ENCODE measurements at places on chromosomes 16 and 17.

DNA sequence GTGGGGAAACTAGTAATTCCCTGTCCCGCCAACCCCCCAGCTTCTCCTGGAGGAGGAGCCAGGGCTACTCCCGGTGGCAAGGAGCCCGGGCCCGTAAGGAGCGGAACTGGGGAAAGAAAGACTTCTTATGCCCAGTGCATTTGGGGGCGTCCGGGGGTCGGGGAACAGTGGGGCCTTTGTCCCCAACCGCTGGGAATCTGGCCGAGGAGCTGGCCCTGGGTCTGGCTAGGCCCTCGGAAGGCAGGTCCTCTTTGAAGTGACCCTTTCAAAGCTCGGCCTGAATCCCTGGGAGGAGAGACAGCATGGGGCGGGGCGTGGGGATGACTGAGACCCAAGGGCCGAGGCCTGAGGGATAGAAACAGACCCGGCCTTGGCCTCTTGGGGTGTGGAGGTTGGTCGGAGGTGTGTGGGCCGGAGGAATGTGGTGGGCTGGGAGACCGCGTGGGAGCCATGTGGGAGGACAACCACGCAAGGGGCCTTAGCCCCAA lies 6.0 kb downstream of the ARHGAP23 start:
- DNase-seq, result no peak

- no peak for DNase-seq
Measured at GRCh38 chr17:29237476-29238132, 9.1 kb upstream of the CRYBA1 start.

- DNase-seq, result no peak
Measured at GRCh38 chr17:19004421-19005136, at the start of gene FAM83G. TSS of gene FAM83G (minus strand) at chr17:19004764. CDS start at chr17:19004041, 723 bp downstream.

GRCh38 chr17:44424828-44425461 lies 35.5 kb upstream of the ITGA2B start:
- DNase-seq, result no peak

DNA sequence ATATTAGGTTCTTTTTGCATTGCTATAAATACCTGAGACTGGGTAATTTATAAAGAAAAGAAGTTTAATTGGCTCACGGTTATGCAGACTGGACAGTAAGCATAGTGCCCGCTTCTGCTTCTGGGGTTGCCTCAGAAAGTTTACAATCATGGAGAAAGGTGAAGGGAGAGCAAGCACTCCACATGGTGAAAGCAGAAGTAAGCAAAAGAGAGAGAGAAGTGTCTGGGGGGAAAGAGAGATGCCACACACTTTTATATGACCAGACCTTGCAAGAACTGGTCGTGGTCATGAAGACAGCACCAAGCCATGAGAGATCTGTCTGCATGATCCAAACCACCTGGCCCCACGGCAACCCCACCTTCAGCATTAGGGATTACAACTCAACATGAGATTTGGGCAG lies 45.4 kb downstream of the KCNJ16 start:
- no peak for DNase-seq

DNA sequence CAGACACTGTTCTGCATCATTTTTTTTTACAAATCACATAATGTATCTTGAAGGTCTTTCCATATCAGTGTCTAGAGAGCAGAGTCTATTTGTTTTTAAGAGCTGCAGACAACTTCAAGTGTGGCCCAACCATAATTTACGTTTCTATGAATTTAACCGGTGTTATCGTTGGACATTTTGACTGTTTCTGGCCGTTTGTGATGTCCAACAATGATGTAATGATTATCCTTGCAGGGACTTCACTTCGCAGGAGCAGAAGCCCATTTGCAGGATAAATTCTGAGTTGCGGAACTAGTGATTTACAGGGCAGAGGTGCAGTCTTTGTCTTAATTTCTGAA lies 26.9 kb upstream of the HLF start:
- DNase-seq, result no peak

GRCh38 chr17:82400830-82401229 lies 17.3 kb upstream of the HEXD start:
- DNase-seq, result no peak

GRCh38 chr16:73031155-73031866 lies 16.6 kb downstream of the ZFHX3 start:
- DNase-seq, result no peak

GRCh38 chr17:56441308-56441707 lies 152.2 kb upstream of the NOG start:
- DNase-seq, result no peak

- no peak for DNase-seq
Measured at GRCh38 chr16:13944816-13945215, 24.9 kb downstream of the ERCC4 start.

- no peak for DNase-seq
Measured at GRCh38 chr16:49899991-49900695, 44.2 kb upstream of the ZNF423 start.

DNA sequence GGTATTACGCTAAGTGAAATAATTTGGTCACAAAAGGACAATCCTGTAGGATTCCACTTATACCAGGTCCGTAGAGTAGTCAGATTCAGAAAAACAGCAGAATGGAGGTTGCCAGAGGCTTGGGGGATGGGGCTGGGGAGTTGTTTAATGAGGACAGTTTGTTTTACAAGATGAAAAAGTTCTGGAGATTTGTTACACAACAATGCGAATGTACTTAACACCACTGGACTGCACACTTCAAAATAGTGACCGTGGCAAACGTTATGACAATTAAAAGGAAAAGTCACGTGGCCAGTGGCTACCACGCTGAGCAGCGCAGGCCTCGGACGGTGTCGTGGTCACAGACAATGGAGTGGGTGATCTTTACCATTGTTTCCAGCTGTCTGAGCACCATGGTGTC lies 338.1 kb downstream of the SEC14L1 start:
- DNase-seq, result no peak

DNA sequence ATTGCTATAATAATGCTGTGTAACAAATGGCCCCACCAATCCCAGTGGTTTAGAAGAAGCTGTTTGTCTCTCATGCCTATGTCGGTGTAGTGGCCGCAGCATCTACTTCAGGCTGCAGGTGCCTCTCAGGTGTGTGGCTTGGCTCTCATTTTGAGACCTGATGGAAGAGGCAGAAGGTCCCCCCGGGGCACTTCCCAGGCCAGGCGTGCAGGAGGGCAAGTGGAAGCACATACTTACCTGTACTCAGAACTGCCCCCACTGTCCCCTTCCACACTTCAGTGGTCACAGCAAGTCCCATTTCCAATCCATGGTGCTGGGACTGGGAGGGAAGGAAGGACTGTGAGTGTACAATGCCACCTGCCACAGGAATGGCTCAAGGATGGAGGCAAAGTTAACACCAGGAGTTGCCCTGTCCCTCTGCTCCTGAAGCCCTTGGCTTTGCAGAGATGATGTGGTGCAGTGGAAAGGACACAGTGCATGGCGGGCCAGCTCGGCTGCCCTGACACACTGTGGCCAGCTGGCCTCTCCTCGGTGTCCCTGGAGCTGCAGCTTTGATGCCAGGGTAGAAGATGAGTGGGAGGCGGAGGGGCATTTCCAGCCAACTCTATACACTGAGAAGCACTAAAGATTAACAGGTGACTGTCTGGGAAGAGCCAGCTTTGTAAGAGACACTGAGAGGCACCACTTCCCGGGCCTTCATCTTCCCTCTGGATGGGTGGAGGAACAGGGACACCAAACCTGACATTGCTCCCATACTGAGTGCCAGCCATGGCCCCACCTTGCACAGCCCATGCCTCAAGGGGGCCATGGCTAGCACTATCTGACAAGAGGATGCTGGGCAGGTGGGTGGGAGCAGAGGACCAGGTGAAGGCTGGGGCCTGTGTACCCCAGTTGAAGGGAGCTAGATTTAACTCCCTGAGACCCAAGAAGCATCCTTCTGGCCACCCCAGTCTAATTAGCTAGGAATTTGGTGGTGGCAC lies 105.9 kb downstream of the METRNL start:
- DNase-seq, result no peak

DNA sequence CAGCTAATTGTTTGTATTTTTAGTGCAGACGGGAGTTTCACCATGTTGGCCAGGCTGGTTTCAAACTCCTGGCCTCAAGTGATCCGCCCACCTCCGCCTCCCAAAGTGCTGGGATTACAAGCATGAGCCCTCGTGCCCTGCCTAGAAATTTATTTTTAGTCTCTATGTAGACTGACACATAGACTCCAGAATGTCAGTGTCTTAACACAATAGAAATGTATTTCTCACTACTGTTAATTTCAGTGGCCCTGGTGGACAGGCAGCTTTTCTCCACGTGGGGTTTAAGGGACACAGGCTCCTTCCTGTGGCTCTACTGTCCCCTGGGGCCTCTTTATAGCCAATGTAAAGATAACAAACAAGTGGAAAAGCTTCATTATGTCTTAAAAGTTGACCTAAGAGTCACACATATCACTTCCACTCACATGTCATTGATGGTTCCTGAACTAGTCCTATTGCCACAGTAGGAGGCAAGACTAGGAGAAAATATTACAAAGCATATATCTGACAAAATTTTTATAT lies 43.8 kb downstream of the COPRS start:
- DNase-seq, result no peak

DNA sequence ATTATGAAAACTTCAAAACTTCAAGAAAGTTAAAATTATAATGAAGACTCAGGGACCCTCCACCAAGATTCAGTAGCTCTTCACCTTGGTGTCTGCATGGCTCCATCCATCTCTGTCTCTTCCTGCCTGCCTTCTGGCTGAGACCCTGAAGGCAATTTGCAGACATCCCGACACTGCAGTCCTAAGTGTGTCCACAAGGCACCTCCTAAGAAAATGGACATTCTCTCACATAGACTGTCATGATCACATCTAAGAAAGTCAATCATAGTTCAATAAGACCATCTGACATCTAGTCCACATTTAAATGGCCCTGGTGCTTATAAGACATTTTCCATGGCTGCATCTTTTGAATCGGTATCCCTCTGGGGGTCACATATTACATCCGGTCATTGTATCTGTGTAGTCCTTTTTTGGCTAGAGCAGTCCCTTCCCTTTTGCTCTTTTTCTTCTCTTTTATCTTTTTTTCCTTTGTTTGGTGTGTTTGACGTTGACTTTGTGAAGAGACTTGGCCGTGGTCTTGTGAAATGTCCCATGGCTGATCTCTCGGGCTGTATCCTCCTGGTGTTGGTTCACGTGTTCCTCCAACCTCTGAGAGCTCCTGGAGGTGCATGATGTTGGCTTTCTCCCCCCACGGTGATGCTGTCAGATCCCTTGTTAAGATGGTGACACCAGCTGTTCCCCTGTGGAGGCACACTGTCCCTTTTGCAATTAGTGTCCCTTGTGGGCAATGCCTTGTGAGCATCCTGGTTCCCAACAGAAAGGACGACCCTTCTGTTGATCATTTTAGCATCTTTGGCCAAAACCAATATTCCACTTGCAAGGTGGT lies 5.0 kb upstream of the TNFRSF13B start:
- no peak for DNase-seq

DNA sequence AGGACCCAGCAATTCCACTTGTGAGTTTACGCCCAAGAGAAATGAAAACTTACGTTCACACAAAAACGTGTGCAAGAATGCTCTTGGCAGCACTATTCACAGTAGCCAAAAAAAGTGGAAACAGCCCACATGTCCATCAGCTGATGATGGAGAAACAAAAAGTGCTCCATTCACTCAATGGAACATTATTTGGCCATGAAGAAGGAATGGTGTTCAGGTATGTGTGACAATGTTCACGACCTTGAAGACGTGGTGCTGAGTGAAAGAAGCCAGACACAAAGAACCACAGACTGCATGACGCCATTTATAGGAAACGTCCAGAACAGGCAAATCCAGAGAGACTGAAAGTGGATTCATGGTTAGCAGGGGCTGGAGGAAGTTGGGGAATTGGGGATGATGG lies 84.9 kb downstream of the ZDHHC7 start:
- no peak for DNase-seq

DNA sequence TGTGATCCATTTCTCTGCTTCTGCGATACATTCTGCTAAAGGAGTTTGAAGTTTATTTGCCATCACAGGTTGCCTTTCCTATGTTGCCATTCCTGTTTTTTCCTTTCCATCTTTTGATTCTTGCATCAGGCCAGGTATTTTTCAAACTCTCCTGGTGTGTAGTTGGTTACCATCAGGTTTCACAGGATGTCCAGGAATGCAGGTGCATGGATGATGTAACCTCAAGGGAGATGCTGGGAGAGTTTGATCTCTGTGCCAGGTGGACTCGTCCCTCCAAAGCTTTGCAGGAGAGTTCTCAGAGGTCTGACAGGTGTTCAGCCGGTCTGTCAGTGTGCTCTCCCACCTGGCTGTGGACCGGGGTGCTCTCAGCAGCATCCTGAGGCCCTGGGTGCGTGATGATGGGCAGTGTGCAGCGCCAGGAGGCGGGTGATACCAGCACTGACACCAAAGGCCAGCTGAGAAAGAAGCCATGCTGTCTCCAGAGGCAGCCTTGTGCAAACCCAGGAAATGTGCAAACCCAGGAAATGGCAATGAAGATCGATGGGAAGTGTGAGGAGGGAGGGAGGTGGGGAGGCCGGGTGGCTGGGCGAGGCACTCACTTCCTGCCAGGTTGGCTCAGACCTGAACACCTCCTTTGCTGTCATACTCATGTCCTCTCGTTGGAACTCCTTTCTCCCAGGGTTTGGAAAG lies 1.7 kb downstream of the ATP2C2 start:
- no peak for DNase-seq

DNA sequence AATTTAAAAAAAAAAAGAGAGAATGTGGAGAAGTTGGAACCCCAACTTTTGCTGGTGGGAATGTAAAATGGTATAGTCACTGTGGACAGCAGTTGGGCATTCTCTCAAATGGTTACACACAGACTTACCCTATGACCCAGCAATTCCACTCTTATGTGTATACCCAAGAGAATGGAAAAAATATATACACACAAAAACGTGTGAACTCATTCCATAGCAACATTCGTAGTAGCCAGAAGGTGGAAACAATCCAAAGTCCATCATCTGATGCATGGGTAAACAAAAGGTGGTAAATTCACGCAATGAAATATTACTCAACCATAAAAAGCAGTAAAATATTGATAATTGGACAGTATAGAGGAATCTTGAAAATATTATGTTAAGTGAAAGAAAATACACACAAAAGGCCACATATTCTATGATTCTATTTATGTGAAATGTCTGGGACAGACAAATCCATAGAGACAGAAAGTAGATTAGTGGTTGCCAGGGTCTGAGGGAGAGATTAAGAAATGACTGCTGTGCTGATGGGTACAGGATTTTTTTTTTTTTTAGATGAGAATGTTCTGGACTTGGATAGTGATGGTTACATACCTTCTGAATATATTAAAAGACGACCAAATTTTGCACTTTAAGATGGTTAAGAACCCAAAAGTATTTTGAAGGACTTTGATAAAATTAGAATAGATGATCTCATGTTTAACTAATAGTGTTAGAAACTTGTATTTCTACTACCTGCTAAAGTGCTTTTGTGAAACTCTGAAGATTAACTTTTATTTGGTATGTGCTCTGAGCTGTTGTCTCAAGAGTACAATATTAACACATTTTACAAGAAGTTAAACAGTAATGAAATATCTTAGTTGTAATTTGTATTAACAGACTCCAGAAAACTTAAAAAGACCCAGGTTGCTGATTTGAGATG lies 60.9 kb downstream of the MRTFB start:
- no peak for DNase-seq

DNA sequence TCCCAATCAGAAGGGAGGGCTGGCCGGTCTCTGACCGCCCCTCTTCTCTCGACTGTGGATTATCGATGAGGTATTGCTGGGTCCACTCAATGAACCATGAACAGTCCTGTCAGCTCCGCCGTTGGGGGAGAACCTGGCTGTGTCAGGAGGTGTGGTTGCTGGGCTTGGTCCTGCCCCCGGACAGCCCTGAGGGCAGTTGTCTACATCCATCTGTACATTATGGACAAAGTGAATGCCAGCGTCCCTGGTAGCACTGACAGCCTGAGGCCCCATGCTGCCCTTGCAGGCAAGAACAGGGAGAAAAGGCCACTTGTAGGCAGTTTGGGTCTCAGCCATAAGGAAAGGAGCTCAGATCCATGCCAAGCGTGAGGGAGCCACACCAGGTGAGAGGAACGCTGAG lies 38.9 kb downstream of the ST3GAL2 start:
- no peak for DNase-seq

Measured in right forelimb (tissue), 1 donor.